ENCODE measurements at places on chromosomes 11 and 22. TPM values are rescaled to one million over a fixed set of nuclear protein-coding genes. Genes with fewer than 3 reads are reported as not detected.

The CTSF gene
- 80.4 TPM for polyA plus RNA-seq

DNA sequence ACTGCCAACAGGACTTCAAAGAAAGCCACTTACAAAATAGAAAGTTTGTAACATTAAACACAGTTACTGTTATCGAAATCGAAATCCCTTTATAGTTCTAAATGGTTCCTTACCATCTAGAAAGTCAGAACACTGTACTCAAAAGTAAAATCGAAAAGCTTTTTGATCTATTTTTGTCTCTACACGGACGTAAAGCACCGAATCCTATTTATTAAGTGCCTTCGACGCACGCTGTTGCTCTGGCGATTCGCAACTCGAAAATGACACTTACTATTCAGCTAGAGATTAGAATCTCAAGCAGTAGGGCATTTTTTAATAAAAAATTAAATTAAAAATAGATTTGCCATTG, 78.3 kb downstream of the LARGE1 start:
- no peak for DNase-seq

The SIK2 gene
- 6.4 TPM for polyA plus RNA-seq

The PMM1 gene
- 127 TPM for polyA plus RNA-seq

The SLC25A18 gene
- 1.1 TPM for polyA plus RNA-seq

DNA sequence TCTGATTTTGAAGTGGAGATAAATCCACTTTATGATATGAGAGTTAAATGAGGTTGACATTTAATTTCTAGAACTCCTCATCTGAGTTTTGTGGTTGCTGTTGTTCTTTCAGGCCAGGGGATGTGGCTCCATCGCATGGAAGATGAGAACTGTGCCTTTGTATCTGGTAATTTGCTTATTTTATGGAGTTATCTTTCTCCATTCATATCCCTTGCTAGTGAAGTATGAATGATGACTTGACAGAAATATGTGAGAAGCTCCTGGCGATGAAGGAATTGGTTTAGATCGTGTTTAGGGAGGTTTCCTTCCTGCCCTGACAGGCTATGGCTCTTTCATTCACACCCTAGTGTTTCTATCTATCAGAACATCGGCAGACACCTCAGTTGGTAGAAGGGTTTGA, 393.7 kb downstream of the ETS1 start:
- no peak for DNase-seq

GRCh38 chr11:39174196-39174595, 2285.3 kb downstream of the LRRC4C start:
- no peak for DNase-seq

All from kidney (tissue), 22 donors.